ENCODE measurements at places on chromosomes 7 and 10.

DNA sequence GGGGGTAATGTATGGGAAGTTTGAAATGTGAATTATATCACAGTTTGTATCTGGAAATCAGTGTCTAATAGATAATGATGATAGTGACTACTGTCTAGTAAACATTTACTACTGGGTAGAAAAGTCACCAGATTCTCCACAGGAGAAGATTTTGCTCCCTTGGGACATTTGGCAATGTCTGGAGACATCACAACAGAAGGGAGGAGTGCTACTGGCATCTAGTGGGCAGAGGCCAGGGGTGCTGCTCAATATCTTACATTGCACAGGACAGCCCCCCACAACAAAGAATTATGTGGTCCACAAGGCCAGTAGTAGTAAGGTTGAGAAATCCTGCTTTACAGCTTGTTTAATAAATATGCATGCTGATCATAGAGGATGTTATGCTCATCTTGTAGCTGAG is 92.3 kb upstream of the PRPS1L1 start:
- no peak for DNase-seq

DNA sequence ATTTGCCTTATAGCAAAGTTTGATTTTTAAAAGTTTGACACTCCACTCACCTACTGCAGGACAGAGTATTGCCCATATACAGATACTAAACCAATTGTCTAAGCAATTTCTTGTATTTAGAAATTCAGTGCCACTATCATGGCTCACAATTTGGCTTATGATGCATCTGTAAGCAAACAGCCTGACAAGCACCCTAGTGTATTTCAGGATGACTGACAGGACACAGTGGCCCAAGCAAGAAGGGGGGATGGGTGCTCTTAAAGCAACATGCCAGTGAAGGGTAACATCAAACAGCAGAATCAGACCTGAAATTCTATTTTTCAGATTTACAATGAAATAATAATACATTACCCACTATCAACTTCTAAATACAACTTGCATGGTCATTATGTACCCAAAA is 30.5 kb downstream of the CTNNA3 start:
- no peak for DNase-seq

DNA sequence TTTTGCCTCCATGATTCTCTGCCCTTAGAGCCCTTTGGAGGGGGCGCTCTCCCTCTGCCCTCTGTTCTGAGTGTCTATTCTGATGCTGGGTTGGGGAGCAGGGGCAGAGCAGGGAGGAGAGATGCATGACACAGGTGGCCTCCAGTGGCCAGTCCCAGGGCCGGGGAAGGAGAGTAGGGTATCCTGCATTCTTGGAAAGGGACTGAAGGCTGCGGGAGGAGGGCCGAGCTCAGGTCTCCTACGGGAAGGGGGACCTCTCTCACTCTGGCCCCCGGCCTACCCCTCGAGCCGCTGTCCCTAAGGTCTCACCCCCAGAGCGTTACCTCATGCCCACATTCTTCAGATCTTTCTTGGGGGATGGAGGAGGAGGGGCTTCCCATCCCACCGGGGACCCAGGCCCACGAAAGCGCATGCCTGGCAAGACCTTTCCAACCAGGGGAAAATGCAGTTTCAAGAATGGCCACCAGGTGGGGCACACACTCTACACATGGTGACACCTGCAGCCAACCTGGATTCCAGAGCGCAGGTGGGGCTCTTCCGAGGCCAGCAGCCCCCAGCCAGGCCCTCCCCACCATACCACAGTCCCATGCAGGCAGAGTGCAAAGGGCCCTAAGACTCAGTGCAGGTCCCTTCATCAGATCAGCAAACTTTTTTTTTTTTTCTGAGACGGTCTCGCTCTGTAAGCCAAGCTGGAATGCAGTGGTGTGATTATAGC is 86.4 kb downstream of the MYL10 start:
- no peak for DNase-seq

DNA sequence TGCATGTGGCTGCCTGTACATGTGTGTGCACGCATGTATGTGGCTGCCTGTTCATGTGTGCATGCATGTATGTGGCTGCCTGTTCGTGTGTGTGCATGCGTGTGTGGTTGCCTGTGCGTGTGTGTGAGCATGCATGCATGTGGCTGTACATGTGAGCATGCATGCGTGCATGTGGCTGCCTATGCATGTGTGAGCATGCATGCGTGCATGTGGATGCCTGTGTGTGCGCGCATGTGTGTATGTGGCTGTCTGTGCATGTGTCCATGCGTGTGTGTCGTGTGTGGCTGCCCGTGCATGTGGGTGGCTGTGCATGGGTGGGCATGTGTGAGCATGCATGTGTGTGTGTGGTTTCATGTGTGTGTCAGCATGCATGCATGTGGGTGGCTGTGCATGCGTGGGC is 218.3 kb downstream of the ELFN1 start:
- DNase-seq: no peak

GRCh38 chr10:19638182-19638895 is 177.9 kb upstream of the PLXDC2 start:
- no peak for DNase-seq

- DNase-seq: no peak
Measured at GRCh38 chr10:101155896-101156295, 24.8 kb downstream of the TLX1 start.

DNA sequence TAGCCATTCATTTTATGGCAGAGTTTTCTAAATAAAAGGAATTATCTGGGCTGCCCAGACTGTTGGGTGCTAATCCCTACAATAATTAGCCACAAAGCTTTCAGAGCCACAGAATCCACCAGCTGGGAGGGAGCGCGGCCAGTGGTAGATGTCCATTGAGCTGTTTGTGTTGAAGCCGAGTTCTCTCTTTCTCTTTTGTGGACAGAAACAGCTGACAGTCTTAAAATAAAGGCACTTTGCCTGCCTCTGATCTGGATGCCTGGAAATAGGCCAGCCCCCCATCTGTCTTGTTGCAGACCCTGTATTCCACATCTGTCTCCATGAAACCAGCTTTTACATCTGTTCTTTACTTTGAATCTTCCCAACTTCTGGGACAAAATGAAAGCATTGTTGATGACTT is 66.1 kb downstream of the MTPN start:
- DNase-seq: no peak

GRCh38 chr7:93945083-93945482 is 23.5 kb downstream of the GNG11 start:
- DNase-seq: no peak

DNA sequence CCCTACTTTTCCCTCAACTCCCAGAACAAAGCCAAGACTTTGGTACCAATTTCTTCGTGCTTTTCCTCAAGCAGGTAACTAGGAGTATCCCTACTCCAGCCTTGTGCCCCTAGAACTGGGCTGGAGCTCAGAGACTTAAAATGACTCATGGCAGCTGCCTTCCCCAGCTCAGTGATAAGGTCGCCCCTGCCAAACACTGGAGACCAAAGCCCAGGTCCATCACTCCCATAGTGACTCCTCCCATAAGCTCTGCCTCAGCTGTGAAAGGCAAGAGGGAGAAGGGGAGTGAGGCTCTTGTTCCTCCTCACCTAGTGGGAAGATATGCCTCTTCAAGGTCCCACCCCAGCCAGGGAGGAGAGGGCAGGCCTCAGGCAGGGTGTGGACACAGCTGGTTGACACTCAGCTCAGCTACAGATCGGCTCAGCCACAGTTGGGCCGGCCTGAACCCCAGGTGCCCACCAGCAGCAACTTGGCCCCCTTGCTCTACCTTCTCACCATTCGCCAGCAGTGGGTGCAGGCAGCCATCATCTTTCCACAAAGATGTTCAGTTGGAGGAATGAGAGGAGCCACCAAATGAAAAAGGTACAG is 13.8 kb upstream of the CYREN start:
- DNase-seq: no peak

- no peak for DNase-seq
Measured at GRCh38 chr10:44306762-44307161, 78.1 kb downstream of the CXCL12 start.

DNA sequence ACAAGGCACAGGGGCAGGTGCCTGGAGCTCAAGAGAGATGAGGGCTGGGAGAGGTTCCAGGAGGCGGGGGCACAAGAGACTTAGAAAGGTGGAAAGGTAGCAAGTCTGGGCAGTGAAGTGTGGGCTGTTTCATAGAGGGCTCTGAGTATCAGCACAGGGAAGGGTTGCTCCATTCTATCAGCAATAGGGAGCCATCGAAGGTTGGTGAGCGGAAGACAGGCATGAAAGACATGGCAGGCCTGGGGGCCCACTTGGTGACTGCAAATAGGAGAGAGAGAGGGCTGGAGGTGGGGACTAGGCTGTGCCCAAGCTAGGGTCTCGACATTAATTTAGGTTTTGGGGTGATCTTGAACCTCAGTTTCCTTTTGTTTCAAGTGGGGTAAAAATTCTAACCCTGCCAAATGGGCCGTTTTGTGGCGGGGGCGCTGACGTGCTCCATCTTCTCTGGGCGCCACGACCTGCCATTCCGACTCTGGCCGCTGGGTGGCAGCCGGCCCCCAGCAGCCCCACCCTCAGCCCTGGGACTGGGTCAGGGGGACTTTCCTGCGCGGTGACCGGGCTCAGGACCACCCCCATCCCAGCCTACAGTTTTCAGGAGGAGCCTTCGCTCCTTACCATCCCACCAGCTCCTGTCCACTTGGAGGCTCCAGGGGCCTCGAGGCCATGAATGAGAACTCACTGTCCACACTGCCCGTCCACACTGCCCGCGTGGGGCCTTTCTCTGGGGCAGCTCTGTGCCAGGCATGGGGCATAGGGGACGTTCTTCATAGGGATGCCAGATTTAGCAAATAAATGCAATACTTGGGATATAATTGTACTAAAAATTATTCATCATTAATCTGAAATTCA is 37.2 kb upstream of the PCBD1 start:
- no peak for DNase-seq

- no peak for DNase-seq
Measured at GRCh38 chr10:70155255-70155838, 8.8 kb upstream of the TYSND1 start.

- DNase-seq: no peak
Measured at GRCh38 chr7:45184326-45185027, 26.9 kb downstream of the RAMP3 start.

- no peak for DNase-seq
Measured at GRCh38 chr7:106138776-106139175, 26.7 kb upstream of the SYPL1 start.

DNA sequence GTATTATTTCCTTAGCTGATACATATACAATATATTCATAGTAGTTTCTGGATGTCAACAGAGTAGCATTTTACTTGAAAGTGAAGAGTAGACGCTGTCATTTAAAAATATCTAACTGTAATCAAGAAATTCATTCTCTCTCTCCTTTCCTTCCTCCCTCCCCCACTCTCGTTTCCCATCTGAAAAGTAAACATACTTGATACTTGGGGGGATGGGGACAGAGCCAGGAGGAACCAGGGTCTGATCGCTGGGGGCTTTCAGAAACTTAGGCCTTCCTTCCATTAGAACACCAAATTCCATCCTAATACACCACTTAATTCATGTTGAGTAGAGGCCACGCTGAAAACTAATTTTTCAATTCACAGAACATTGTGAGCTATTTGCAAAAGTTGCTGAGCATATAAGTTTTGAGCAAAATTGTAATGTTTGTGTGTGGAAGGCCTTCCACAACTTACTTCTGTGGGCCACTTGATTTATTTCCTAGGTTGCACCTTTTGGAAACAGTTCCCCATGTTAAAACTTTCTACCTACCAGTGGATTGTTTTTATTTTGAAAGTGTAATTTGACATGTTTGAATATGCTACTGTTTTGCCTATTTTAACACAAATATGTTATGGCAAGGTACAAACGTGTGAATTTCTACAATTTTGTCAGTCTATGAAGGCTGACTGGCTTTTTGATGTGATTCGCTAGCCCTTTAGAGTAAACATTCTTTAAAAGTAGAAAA is 35.2 kb downstream of the CNPY1 start:
- no peak for DNase-seq

All from SHP77 treated with DMSO at 0.1 percent for 48 hours (cell line).